Kasumi-1 (cell line): ENCODE measurements at places on chromosomes 2 and 18.

DNA sequence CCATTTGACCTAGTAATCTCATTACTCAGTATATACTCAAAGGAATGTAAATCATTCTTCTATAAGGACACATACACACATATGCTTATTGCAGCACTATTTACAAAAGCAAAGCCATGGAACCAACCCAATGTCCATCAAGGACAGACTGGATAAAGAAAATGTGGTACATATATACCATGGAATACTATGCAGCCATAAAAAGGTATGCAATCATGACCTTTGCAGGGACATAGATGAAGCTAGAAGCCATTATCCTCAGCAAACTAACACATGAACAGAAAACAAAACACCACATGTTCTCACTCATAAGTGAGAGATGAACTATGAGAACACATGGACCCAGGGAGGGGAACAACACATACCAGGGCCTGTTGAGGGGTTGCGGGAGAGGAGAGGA lies 214.5 kb downstream of the NBAS start:
- DNase-seq, result no peak

GRCh38 chr2:150733051-150733618 lies 245.7 kb upstream of the RND3 start:
- DNase-seq, result no peak

GRCh38 chr18:23504720-23505119 lies 1.4 kb downstream of the RMC1 start:
- DNase-seq, result no peak

DNA sequence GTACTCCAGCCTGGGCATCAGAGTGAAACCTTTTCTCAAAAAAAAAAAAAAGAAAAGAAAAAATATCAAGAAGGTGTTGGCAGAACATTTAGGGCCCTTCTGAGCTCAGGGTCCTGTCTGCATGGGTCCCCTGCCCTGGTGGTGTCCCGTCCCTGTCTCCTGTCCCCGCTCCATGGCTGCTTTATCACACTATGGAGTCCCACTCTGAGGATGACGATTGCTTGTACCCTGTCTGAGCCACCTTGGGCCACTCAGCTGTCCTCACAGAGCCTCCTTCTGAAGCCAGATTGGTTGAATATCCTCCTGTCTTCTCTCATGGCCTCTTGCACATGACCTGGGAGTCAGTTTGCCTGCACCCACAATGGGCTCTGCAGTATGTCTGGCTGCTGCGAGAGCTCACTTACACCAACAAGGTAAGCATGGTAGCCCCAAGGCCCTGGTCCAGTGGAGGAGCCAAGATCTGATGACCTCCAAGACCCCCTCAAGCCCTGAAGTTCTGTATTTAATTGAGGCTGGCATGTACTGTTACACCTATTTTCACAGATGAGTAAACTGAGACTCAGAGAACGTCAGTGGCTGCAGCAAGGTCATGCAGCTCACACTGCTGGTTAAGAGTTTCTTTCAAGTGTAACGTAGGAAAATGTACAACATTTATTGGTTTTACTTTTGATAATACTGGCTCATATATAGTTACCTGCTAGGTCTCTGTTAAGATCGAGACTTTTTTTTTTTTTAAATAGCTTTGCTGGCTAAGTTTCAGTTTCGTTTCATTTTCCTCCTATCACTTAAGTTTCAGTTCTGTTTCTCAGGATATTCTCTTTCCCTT lies 16.9 kb upstream of the ZCCHC2 start:
- DNase-seq, result peak; percentile 50

DNA sequence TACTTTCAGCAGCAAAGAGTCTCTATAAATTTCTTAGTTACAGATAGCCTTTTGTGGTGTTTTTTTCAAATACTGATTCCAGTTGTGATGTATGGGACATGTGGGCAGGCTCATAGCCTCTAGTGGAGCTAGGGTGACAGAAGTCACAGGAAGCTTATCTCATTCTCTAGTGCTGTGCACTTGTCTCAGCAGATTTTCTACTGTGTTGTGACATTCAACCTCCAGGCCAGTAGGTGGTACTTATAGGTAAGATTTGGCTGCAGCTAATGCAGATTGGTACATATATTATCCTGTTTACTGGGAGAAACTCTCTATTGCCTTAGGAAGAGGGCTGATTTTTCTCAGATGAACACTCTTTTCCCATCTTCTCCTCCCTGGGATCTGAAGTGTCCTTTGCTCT lies 176.2 kb downstream of the CALCRL start:
- DNase-seq, result no peak

GRCh38 chr2:70425682-70426301 lies 123.9 kb upstream of the FAM136A start:
- DNase-seq, result no peak

DNA sequence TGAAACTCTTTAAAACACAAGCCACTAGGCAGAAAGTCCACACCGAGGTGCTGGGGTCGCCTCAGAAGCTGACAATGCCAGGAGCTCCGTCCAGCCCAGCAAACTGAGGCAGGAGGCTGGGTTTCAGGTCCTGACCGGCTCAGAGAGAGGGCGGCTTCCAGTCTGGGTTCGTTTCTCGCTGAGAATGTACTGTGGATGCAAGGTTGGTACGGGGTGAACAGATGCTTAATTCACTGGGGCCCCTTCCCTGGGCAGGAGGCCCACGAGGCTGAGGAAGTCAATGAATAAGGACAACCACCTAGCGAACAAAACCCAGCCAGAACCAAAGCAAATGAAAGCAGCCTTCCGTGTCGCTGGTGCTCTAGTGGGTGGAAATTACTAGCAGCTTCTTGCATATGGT lies 142.0 kb downstream of the RTP5 start:
- no peak for DNase-seq

DNA sequence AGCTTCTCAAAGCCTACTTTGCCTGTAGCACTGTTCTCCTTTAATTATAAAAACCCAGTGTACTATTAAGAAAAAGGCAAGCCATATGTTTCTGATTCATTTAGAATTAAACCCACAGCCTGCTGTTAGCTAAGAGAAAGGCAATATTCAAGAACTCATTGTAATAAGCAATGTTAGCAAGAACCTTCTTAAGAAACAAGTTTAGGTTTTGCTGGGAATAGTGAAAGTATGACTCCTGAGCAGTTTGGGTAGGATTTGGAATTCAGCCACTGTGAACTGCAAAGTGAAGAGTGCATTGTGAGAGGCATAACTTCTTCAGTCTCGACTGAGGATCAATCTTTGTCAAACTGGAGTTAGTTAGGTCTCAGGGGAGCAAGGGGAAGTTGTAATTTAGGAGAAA lies 206.5 kb upstream of the NT5C1B start:
- no peak for DNase-seq

DNA sequence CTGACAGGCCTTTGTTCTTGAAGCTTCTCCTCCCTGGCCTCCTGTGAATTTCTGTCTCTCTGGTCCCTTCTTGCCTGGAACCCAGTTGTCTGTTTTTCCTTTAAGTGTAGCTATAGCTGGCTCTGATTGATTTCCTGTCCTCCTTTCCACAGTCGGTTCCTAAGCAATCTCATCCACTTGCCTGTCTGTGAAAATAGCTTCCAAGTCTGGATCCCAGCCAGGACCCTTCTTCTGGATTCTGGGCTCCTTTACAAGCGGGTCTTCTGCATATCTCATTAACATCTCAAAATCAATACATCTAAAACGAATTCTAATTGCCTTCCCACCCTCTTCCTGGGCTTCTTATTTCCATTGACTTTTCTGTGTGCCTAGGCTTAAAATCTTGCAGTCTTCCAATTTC lies 124.9 kb downstream of the DAW1 start:
- DNase-seq, result no peak

GRCh38 chr2:213016166-213016983 lies 135.0 kb downstream of the IKZF2 start:
- DNase-seq, result no peak

GRCh38 chr2:26846334-26847306 lies 1.3 kb upstream of the DPYSL5 start:
- DNase-seq, result peak; percentile 85

DNA sequence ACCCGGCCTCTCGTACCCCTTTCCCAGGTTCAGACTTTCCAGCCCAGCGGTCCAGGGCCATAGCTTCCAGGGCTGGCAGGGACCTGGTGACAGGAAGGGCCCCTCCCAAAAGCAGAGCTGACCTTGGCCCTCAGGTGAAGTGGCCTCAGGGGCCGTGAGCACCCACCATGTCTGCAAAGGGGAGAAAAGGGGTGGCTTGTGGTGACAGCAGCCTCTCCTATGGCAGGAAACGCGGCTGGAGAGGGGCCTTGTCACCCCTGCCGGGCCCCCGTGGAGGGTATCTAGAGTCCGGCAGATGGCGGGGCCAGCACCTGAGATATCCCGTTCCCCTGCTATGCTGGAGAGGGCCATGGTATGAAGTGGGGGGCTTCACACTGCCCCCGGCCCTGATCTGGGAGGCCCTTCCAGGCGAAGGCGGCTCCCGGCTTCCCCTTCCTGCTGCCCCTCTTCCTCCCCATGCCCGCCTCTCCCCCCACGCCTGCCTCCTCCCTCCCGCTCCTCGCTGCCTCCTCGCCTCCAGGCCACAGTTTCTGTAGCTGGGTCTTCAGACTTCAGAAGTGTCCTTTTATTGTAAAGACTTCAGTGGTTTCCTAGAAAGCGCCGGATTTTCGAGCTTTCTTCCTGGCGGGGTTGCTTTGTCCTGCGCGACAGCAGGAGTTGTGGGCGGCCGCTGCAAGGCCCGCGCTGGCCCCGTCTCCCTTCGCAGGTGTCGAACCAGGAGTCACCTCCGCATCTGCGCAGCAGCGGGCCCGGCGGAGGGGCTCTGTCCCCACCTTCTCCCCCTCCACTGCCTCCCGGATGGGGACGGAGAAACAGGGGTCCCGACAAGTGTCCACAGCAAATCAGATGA lies 240.5 kb upstream of the MYT1L start:
- no peak for DNase-seq

DNA sequence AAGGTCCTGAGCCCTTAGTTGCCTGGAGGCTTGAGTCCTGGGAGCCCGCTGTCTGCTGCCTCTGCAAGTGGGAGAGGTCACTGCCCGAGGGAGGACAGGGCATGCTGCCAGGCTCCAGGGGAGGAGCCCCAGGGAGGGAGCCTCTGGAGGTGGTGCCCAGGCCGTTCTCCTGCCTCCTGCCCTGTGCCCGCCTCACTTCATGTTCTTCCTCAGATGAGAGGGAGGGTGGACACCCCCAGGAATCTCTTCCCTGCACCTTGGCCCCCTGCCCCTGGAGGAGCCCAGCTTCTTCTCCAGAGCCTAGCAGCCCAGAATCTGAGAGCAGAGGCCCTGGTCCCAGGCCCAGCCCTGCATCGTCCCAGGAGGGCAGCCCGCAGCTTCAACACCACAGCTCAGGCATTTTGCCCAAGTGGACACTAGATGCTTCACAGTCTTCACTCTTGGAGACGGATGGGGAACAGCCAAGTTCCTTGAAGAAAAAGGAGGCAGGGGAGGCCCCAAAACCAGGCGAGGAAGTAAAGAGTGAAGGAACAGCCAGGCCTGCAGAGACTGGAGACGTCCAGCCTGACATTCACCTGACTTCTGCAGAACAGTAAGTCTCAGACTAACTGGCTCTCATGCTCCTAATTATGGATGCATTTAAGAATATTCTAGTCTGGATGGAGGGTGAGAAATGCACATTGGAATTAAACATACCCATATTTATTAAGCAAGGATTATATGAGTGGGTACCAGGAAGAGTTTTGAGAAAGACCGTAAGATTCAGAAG lies 12.1 kb downstream of the PSD4 start:
- DNase-seq, result no peak

- DNase-seq, result no peak
These were observed 53.0 kb downstream of the GRB14 start for GRCh38 chr2:164568317-164568716.

- no peak for DNase-seq
These were observed 45.4 kb downstream of the LIMS1 start for GRCh38 chr2:108579623-108580022.

DNA sequence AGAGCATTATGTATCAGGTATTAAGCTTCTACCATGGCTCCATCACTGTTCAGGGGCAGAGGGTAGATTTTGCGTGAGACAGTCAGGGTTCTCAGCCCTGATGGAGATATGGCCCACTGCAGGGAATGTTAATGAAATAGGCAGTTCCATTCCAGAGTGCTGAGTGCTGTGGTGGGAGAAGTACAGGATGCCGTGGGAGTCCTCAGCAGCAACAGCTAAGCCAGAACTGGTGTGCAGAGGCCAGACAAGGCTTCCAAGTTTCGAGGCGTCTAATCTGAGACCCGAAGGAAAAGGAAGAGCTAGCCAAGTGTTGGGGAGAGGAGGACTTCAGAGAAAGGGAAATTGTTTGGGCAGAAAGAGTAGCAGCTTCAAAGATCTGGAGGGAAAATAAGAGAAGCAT lies 30.2 kb upstream of the MAPRE2 start:
- no peak for DNase-seq

DNA sequence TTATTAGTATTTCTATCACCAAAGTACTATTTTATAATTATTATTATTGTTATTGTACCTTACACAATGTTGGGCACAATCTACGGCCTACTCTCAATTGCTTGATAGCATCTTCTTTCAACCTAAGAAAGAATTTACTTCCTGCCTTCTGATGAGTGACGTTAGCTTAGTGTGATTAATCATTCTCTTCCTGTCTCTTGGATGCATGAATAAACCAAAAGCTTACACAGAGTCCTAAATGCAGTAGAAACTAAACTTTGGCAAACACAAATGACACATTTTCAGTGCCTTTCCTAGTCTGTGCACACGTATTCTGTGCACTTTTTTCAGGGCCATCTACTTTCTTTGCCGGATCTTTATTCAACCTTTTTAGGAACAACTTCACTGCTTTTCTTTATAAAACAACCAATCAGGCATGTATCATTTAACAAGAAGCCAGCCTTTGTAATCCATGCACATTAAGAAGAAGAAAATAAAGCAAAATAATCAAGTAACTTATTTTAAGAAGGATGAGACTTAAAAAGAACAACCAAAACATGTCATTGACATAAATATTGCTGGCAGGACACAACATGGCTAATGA lies 19.1 kb downstream of the TRAK2 start:
- DNase-seq, result peak; percentile 10

DNA sequence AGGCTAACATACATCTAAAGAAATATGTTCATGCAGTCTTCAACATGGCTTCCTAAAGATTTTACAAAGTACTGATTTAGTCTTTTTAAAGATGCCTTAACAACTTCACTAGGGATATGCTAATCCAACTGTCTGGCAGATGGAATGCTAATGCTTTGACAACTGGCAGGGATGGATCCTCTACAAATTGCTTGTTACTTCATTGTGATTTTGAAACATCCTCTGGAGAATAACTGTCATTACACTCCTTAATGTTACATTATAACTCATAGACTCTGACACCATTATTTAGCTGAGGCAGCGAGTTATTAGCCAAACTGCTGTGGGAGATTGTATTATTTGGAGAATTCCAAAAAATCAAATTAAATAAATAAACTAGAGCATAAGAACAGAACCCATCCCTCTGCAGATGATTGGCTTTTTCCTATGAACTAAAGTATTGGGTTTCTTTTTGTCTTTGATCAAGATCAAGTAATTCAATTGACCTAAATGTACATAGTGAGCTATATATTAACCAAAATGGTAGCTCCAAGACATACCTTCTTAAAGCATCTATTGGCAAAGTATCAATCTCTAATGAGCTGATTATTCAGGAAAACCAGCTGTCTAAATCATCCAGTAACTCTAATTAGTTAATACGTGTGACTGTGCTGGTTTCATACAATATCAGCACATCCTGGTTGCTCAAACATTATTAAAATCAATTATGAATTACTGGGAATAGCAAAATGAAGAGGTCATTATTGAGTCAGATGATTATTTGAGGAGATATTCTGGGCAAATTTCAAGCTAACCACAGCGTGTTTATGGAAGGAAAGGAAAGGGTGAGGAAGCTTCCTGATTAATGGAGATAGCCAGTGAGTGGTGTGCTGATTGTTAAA lies 321.3 kb upstream of the TFPI start:
- no peak for DNase-seq
